ENCODE measurements at places on chromosomes 4 and X.
A peak's percentile ranks its signal among the peaks of the same experiment; 100 is the strongest.

GRCh38 chr4:81625422-81626417, 154.0 kb upstream of the RASGEF1B start:
- DNase-seq = peak; percentile 16

DNA sequence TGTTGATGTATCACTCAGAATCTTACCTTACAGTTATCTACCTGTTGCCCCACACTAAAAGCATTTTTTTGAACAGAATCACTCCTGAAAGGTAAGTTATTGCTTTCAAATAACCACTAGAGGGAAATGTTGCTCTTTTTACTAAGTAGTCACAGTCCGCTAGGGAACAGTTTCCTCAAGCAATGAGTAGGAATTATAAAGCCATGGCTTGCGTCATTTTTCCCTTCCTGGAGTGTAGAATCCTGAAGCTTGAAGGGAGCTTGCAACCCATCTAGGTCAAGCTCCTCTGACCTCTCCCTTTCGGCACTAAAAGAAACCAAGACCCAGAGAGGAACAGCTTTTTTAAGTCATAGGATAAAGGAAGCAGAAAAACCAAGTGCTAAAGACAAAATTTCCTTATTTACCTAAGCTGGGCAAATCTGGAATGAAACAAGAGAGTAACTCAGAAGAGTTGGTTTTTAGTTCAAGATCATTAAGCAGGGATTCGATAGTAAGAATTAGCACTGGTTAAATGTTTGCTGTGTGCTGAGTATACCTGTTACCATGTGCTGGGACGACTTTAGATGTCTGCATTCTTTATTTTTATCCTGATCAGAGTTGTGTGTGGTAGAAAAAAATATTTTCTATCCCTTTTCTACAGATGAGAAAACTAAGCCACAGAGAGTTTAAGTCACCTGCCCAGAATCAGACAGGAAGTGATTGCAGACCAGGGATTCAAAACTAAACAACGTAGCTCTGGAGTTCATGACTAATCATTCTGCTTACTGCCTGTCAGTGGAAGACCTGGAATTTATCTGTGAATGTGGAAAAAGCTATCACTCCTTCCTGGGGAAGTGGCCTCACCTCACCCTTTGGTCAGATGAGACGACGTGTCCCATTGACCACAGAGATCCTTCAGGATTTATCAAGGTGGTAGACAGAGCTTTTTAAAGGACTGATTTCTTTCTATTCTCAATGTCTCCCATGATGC, 631.5 kb downstream of the RAB28 start:
- peak; percentile 78 for DNase-seq

GRCh38 chrX:2766906-2767305, 15.1 kb downstream of the XG start:
- no peak for DNase-seq

DNA sequence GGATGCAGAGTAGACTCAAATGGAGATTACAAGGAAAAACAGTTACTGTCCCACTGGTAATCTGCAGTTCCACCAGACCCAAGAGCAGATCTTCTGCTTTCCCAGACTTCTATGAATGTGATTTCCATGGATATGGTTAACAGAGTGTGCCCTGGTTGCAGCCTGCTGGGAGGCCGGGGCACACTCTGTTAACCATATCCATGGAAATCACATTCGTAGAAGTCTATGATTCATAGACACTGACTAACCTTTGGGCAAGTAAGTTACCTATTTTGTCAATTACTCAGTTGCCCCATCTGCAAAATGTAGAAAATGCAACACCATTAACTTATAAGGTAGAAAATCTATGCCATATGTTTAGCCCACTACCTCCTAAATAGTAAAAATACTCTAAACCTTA, 443.1 kb upstream of the PITX2 start:
- no peak for DNase-seq

- no peak for DNase-seq
These were observed 24.8 kb downstream of the ARMCX5 start for GRCh38 chrX:102624105-102624504.

GRCh38 chr4:8533274-8533865, 46.8 kb upstream of the GPR78 start:
- no peak for DNase-seq

DNA sequence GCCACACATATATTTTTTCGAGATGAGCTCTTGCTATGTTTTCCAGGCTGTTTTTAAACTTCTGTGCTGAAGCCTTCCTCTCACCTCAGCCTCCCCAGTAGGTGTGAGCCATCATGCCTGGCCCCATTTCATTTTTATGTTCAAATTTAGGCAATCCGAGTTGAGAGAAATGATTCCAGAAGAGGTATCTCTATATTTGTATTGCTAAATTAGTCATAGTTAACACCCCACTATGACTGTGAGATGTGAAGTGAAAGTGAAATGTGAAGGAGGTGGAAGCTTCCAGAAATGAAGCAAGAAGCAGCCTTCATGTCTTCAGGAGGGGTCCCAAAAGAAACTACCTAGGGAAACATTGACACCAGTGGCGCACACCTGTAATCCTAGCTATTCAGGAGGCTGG, 17.7 kb downstream of the APELA start:
- DNase-seq = no peak

DNA sequence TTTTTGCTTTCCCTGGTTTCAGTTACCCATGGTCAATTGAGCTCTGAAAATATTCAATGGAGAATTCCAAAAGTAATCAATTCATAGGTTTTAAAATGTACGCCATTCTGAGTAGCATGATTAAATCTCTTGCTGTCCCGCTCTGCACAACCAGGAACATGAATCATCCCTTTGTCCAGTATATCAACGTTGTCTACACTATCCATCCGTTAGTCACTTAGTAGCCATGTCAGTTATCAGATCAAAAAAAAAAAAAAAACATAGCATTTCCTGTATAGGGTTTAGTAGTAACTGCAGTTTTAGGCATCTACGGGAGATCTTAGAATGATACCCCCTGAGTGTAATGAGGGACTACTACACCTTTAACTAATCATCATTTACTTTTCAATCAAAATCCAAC, 15.1 kb downstream of the LAMP2 start:
- no peak for DNase-seq

- DNase-seq = no peak
These were observed 25.1 kb upstream of the PLAC8 start for GRCh38 chr4:83139514-83140156.

GRCh38 chrX:9133426-9133825, 99.5 kb upstream of the FAM9B start:
- no peak for DNase-seq

DNA sequence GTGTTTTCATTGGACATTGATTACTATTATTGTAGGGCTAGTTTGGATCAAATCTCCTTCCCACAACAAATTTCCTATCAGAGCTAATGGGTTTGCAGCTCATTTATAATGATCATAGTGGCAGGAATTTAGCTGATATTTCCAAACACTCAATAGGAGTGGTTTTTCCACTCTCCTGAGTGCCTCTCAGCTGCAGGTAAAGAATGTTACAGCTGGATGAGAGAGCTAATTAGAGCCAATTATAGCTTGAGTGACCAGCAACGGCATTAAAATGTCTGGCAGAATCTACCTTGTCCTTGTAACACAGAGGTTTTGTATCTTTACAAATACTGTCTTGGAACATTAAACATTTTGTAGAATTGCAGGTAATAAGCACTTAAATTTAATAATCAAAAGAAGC, 602.8 kb upstream of the EPHA5 start:
- DNase-seq = peak; percentile 1

- peak; percentile 22 for DNase-seq
These were observed 11.3 kb downstream of the BLOC1S4 start for GRCh38 chr4:6727081-6727942.

GRCh38 chr4:85565761-85566480, 91.0 kb downstream of the ARHGAP24 start:
- DNase-seq = no peak
